ENCODE measurements at places on chromosomes 13 and 19.
A peak's percentile ranks its signal among the peaks of the same experiment; 100 is the strongest.

DNA sequence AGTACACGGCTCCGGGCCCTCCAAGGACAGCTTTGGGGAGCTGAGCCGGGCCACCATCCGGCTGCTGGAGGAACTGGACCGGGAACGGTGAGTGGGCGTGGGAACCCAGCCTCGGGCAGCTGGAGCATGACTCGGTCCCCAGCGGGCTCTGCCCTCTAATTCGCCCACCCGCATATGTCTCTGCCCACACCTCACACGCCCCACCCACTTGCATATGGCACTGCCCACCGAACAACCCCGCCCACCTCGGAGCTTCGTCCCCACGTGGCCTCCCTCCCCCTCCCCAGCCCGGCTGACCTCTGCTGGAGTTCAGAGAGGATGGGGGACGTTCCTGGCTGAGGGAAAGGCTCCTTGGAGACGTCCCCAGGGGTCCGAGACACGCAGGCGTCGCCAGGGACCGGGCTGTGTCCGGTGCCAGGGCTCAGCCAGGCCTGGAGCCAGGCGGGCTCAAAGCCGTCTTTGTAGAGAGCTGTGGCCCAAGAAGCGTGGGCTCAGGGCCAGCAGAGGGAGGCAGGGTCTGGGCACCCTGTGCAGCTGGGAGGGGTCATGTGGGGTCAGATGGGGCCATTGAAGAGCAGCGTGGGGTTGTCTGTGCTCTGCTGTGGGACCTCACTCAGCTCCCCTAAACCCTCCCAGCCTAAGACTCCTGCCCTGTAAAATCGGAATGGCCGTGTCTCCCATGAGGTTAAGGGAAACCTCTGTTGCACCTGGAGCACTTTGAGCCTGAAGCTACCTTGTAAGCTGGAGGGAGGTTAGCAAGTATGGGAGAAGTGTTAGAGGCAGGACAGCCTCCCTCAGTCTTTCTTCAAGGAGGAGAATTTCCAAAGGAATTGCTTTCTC, 3.8 kb downstream of the APC2 start:
- DNase-seq: no peak

DNA sequence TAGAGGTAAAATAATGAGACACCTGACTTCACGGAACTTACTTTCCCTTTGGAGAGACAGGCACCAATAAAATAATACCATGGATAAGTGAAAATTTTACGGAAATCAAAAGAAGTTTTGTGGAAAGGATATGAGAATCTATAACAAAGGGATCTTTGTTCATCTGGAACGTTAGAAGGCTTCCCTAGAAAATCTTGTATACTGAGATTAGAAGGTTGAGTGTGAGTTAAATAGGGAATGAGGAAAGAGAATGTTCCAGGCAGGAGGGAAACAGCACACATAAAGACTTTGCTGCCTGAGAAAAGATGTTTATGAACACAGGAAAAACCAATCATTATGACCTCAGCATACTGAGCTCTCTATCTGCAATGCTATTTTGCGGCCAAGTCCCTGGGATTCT, 19.6 kb upstream of the RAP2A start:
- no peak for DNase-seq

- no peak for DNase-seq
Measured at GRCh38 chr19:13079542-13079986, 23.1 kb downstream of the LYL1 start.

GRCh38 chr13:83449668-83450395, 432.4 kb downstream of the SLITRK1 start:
- DNase-seq: no peak

- DNase-seq: no peak
Measured at GRCh38 chr13:66794340-66795031, 435.6 kb downstream of the PCDH9 start.

DNA sequence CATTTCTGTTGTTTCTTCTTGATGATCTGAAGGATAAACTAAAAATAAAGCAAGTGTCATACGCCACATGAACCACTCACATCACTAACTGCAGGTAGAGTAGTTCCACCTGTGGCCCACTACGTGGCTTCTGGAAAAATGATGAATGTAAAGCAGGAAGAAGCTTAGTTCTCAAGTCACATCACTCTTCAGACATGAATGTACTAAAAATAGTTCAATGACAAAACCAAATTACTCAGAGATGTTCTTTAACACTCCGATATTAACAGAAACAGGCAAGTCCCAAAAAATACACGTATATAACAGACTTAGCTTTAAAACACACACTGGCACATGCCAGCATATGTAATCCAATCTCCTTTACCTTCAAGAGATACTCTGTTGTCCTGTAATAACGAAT, 21.6 kb downstream of the RAB20 start:
- no peak for DNase-seq

- DNase-seq: no peak
Measured at GRCh38 chr19:51548213-51548651, 16.8 kb upstream of the SIGLEC6 start.

- DNase-seq: no peak
Measured at GRCh38 chr13:73625562-73626339, 508.5 kb downstream of the KLF12 start.

- no peak for DNase-seq
Measured at GRCh38 chr13:33554919-33555791, 262.8 kb upstream of the RFC3 start.

DNA sequence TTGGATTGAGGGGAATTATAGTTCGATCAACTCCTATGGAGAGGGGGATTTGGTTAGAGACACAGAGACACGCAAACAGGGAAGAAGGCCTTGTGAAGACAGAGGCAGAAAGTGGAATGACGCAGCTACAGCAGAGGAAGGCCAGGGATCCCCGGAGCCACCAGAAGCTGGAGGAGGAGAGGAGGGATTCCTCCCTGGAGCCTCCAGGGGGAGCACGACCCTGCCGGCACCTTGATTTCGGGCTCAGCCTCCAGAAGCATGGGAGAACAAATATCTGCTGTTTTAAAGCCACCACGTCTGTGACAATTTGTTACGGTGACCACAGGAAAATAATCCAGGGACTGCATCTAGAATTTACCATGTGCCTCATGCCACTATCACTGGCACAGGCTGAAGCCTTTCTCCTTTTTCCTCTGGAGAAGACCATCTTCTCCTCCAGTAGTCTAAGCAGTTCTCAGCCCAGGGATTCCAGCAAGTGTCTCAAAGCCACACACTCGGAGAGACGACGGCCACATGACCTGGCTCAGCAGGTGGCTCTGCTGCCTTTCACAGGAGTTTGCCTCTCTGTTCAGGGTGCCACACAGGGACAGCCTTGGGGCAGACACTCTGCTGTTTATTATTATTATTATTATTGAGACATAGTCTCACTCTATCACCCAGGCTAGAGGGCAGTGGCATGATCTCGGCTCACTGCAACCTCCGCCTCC, 39.9 kb upstream of the CCNE1 start:
- DNase-seq: no peak

- DNase-seq: no peak
Measured at GRCh38 chr13:30770929-30771328, 35.6 kb downstream of the ALOX5AP start.

DNA sequence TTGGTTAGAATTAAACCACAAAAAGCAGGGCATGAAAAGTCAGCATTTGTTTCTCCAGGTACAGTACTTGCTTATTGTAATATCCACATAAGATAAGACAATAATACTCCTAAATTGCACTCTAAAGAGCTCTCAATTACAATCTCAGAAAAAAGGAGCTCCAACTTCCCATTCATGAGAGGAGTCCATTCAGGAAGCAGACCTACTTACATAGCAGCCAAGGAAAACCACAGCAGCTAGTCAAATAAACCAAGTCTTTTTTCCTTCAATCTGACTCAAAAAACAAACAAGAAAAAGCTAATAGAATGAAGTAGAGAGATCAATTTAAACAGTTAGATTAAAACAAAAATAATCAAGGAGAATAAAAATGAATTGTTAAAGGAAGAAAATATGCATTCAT, 885.2 kb upstream of the SLITRK6 start:
- no peak for DNase-seq

GRCh38 chr19:51690454-51691073, 2.6 kb upstream of the SPACA6 start:
- DNase-seq: peak; percentile 60

DNA sequence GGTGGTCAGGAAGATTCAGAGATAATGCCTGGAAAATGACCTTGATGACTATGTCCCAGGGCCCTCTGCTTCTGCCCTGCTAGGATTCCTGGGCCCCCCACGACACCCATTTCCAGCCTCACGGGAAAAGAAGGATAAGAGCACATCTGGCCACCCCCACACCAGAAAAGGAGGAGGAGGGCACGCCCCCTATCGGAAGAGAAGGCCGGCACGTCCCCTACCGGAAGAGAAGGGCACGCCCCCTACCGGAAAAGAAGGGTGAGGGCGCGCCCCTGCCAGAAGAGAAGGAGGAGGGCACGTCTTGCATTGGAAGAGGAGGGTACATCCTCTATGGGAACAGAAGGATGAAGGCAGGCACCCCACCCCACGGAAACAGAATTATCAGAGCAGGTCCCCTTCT, 84.3 kb downstream of the IER2 start:
- DNase-seq: peak; percentile 65

GRCh38 chr19:11208561-11209471, 11.5 kb upstream of the KANK2 start:
- DNase-seq: no peak

- DNase-seq: no peak
Measured at GRCh38 chr13:85616275-85616674, 182.9 kb downstream of the SLITRK6 start.

DNA sequence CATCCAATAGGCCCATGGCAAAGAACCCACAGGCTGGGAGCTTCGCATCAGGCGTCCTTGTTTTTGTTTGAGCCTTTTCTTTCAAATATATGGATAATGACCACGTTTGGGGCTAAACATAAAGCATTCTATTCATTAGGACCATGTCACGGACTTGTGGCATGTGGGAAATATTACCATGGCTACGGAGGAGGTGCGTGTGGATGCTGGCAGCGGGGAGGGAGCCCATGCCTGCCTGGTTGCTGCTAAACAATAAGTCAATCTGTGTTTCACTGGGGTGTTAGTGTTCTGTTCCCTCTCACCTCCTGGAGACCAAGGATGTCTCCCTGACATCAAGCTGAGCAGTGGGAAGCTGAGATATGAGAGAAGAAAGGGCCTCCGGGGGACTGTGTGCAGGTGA, 121.1 kb downstream of the IRS2 start:
- DNase-seq: no peak

DNA sequence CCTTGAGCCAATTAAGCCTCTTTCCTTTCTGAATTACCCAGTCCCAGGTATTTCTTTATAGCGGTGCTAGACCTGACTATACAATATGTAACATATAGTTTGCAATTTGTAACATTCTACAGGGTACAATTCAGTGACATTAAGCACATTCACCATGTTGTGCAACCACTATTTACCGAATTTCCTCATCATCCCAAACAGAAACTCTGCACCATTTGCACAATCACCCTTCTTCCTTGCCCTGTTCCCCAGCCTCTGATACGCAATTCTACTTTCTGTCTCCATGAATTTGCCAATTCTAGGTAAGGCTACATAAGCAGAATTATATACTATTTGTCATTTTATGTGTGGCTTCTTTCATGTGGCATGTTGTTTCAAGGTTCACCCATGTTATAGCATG, 13.7 kb upstream of the SIGLEC10 start:
- no peak for DNase-seq

- no peak for DNase-seq
Measured at GRCh38 chr19:35848919-35849505, 3.3 kb downstream of the NPHS1 start.

GRCh38 chr19:19329126-19329525, 8.5 kb downstream of the MAU2 start:
- DNase-seq: no peak

DNA sequence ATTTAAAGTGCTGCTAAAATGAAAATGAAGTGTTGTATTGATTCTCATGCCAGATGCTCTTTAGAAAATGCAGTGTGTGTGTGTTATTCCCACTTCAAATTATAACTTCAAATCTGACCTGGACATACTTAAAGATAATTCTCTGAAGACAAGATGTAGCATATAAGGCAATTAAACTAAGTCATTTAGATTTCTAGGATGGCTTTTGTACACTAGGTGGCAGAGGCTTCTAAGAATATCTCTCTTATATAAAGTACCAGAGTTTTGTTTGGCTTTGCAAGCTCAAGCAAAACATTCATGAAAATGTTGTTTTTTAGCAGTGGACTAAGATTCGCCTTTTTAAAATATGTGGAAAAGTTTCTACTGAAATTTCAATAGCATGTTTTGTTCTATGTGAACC, 407.2 kb downstream of the GPC5 start:
- no peak for DNase-seq

Measured in right lobe of liver (tissue), 6 donors.